ENCODE measurements at places on chromosomes 11 and 22. TPM values are rescaled to one million over a fixed set of nuclear protein-coding genes. Genes with fewer than 3 reads are reported as not detected.

GRCh38 chr22:24521791-24522245 is 26.7 kb downstream of the UPB1 start:
- no peak for DNase-seq

- DNase-seq, result no peak
Measured at GRCh38 chr22:29569011-29569678, 11.8 kb downstream of the NIPSNAP1 start.

GRCh38 chr11:122241566-122241965 is 125.6 kb upstream of the BLID start:
- DNase-seq, result no peak

The RTN4R gene
- 7.6 TPM for polyA plus RNA-seq

The CD82 gene
- 106 TPM for polyA plus RNA-seq

Measured in right lung (tissue), 10 donors.